ENCODE measurements at places on chromosomes 3 and 15. TPM values are rescaled to one million over a fixed set of nuclear protein-coding genes. Genes with fewer than 3 reads are reported as not detected.
A peak's percentile ranks its signal among the peaks of the same experiment; 100 is the strongest.

KLHDC8B gene
- total RNA-seq, result 1.5 TPM

P2RY1 gene
- 0.19 TPM for total RNA-seq

UBR1 gene
- total RNA-seq, result 31.8 TPM

SAMD7 gene
- not detected for total RNA-seq

IL17RB gene
- 3.7 TPM for total RNA-seq

FRMD5 gene
- 0.15 TPM for total RNA-seq

GRCh38 chr15:94231723-94232468, 535 bp downstream of the MCTP2 start:
- DNase-seq, result no peak

DNA sequence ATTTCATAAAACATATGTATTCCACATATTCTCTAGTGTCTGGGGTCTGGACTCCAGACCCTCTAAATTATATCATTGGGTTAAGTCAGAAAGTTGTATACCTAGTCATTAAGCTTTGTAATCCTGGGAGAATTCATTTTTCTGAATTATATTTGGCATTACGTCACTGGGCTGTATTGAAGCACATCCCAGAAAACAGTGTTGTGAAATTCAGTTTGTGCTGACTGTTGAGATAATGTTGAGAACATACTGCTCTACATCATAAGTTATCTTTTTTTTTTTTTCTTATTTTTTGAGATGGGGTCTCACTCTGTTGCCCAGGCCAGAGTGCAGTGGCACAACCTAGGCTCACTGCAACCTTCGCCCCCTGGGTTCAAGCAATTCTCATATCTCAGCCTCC, 153.1 kb upstream of the STT3B start:
- DNase-seq, result no peak

DNA sequence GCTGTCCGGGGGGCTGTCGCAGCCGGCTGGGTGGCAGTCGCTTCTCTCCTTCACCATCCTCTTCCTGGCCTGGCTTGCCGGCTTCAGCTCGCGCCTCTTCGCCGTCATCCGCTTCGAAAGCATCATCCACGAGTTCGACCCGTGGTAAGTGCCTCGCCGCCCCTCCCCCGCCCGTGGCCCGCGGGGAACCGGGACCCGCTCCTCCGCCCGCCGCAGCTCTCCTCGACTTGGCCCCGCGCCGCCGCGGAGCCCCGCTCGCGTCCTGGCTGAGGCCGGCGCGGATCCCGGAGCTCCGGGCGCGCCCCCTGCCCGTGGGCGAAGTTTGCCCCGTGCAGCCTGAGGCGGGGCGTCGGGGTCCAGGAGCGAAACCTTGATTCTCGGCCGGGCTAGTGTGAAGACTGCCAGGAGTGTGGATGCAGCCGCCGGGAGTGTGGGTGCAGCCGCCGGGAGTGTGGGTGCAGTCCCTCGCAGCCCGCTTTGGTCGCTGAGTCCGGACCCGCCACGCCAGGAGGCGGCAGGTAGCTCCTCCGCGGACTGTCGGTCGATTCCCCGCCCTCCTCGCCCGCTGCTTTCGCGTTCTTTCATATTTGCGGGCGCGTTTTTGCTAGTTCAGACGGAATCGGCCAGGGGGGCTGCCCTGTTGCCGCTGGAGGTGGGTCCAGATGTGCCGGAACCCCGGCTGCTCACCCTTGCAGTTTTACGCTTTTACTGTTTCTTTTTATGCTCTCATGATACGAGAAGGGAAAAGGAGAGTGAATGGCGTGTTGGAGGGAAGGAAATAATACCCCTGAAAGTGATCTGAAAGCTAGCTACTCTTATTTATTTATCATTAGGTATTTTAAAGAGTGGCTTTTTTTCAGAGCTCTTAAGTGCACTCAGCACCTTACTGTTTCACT, 692 bp downstream of the STT3B start:
- DNase-seq, result peak; percentile 67

DNA sequence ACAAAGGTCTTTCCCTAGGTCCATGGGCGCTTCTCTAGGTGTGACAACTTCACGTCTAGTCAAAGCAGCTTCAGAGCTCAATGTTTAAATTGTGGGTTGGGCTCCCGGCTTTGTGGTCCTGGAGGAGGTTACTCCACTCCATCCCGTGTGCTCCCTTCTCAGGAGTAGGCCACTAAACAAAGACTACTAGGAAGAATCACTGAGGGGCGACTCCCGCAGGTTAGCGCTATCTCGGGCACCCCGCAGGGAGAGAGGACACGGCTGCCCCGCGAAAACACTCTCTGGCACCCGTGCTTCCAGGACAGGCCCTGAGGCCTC, 500 bp downstream of the PARP6 start:
- DNase-seq, result no peak

DNA sequence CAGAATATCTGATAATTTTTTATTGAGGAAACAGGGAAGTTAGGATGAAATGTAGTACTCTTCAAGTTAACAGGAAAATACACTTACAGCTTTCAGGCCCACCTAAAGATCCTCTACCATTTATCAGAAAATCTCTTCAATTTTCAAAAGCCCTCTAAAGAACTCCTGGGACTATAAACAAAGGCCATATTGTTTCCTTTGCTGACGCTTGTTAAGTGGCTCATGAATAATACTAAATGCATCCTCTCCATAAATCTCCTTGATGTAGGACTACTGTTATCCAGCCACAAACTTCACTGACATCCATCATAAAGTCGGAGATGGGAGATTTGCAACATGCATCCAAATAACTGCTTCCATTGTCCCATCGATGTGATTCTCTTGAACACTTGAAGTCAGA, 326.5 kb downstream of the ZIC1 start:
- no peak for DNase-seq

- DNase-seq, result no peak
These were observed 5.9 kb upstream of the ADGRG7 start for GRCh38 chr3:100603469-100603868.

- no peak for DNase-seq
These were observed 39.8 kb upstream of the CMTM8 start for GRCh38 chr3:32198714-32199113.

DNA sequence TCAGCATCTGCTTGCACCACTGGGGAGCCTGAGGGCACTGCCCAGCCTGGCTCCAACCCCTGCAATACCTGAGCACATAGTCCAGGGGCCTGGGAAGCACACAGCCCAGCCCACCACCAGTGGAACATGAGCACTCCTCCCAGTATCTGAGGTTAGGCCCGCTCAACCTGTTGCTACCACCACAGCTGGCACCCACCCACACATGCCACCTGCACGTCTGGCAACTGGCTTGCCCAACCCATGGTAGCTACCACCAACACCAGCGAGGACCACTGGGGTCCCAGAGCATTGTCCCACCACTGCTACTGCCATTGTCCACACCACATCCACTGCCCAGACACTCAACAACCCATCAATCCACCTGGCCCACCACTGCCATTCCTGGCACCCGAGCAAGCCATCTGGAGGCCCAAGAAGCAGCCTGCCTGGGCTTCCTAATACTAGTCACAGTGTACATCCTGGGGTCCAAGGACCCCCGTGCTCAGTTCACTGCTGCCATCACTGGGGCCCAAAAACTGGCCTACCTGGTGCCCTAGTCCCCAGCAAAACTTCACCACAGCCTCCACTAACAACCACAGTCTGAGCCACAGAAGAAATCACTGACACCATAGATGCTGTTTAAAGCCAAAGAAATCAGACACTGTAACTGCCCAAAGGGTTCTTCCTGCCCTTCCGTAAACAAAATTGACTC, 62.1 kb upstream of the TBC1D23 start:
- no peak for DNase-seq

- DNase-seq, result no peak
These were observed 495.9 kb upstream of the NAALADL2 start for GRCh38 chr3:174363256-174363655.

- DNase-seq, result no peak
These were observed 6.7 kb downstream of the SPPL2A start for GRCh38 chr15:50758712-50759205.

DNA sequence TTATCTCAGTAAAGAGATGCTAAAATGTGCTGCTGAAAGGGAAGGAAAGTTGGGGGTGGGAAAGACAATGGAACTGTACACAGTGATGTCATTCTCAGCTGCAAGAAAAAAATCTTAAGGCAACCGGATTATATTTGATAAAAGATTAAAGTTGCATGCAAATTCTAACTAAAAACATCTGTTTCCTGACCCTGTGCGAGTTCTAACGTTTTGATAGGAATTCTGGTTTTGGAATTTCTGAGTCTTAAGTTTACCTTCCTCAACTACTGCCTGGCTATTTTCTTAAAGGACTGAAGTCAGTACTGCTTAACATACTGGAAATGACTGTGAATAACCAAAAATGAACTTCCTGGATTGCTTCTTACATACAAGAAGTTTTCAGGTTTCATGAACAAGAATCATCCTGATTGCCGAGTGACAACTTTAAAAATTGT, 115.5 kb downstream of the SLC25A26 start:
- no peak for DNase-seq

- DNase-seq, result no peak
These were observed 337.7 kb upstream of the AGTR1 start for GRCh38 chr3:148360051-148360450.

GRCh38 chr3:106013971-106014370, 145.2 kb upstream of the CBLB start:
- no peak for DNase-seq

GRCh38 chr15:58081456-58081855, 15.9 kb upstream of the ALDH1A2 start:
- DNase-seq, result no peak
